ENCODE measurements at places on chromosomes 6 and 20. TPM values are rescaled to one million over a fixed set of nuclear protein-coding genes. Genes with fewer than 3 reads are reported as not detected.

The TMEM200A gene
- 8.9 TPM for total RNA-seq

The HDGFL1 gene
- total RNA-seq: not detected

- DNase-seq: no peak
Observed at GRCh38 chr6:157982563-157983405, 1.1 kb downstream of the SYNJ2 start.

- DNase-seq: no peak
Observed at GRCh38 chr20:46302106-46302505, 6.2 kb downstream of the CDH22 start.

DNA sequence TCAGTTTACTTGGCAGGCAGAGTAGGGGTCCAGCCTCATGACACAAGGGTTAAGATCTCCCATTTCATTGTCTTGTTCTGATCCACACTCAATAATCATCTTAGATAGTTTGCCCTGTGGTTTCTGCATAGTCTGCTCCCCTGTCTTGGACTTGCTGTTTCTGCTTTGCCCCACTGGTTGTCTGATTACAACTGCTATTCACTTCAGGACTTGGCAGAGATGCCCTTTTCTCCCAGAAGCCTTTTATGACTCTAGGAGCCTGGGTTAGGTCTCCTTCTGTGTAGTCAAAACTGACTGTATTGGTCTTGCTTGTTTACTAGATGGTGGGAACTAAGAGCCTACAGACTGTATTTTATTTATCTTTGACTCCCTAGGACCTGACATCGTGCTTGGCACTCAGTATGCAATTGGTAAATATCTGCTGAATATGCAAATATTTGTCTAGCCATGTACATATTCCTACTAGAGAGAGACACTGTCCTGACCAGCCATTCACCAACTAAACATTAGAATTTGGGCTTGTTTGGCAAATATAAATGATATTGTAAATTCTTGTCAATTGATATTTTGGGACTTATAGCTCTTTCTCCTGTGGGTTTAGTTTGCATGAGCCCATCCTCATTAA is 165.9 kb upstream of the KCNK16 start:
- DNase-seq: no peak

DNA sequence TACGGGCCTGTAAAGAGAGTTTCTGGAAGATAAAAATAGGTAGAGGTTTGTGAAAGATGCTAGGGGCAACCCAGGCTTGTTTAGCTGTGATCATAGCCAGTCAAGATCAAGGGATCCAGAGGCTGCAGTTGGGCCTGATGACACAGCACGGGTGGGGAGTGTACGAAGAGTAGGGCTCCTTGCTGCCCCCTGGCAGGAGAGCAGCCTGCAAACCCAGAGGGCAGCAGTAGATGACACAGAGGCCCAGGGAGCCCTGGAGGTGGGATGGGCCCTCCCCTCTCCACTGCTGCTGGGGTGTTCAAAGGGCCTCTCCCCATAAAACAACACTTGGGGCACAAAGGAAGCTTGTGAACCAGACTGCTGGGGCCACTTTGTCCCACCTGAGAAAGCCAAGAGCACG is 47.2 kb downstream of the VEGFA start:
- no peak for DNase-seq

GRCh38 chr6:64737418-64737817 is 969.6 kb downstream of the EYS start:
- DNase-seq: no peak

DNA sequence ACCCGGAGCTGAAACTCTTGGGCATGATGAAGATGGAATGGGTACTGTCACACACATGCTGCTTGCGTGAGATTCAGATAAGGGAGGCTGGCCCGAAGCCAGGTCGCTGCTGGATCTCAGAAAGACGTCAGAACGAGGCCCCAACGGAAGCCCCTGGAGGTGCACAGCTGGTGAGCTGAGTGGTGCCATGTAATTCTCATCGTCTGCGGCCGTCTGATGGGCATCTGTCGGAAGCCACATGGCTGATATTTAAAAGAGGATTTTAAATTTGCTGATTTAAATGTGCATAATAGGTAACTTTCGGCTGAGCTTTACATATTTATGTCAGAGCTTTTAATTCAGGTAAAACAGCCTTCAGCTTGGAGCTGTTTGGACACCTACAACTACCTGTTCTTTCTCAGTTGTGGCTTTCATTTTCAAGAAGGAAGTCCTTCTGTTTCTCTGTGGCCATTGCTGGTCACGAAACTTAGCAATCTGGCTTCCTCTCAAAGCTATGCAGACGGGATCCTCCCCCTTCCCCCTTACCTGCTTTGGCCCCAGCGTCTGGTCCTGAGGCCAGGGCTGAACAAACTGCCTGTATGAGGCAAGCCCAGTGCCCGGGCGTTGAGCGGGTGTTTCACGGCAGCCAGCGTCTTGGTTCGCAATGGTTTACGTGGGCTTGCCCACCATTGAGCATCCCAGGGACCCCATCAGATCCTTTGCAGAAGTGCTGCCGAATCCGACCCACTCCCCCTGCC is 9.2 kb downstream of the SLCO4A1 start:
- DNase-seq: no peak

DNA sequence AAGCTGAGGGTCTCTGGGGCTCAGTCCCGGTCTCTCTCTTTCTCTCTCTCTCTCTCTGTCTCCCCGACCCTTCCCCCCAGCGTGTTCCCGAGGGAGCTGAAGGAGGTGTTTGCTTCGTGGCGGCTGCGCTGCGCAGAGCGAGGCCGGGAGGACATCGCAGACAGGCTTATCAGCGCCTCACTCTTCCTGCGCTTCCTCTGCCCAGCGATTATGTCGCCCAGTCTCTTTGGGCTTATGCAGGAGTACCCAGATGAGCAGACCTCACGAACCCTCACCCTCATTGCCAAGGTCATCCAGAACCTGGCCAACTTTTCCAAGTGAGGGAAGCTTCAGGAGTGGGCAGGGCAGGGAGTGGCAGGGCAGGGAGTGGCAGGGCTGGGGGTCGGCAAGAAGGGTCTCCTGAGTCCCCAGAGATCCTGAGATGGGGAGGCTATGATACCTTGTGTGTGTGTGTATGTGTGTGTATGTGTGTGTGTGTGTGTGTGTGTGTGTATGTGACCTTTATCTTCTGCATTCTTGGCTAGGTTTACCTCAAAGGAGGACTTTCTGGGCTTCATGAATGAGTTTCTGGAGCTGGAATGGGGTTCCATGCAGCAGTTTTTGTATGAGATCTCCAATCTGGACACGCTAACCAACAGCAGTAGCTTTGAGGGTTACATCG is 13.6 kb upstream of the ZBTB9 start:
- DNase-seq: no peak

GRCh38 chr6:142566628-142567396 is 265.0 kb downstream of the ADGRG6 start:
- no peak for DNase-seq

- peak; percentile 66 for DNase-seq
Observed at GRCh38 chr20:35776513-35777101, 4.8 kb downstream of the PHF20 start.

GRCh38 chr20:45951925-45952834 is 17.7 kb downstream of the PCIF1 start:
- no peak for DNase-seq

The CNKSR3 gene
- total RNA-seq: 41.2 TPM

GRCh38 chr20:17615645-17616479 is 46.0 kb downstream of the DSTN start:
- DNase-seq: peak; percentile 74

GRCh38 chr20:32124916-32125454 is 15.5 kb downstream of the TM9SF4 start:
- DNase-seq: no peak

DNA sequence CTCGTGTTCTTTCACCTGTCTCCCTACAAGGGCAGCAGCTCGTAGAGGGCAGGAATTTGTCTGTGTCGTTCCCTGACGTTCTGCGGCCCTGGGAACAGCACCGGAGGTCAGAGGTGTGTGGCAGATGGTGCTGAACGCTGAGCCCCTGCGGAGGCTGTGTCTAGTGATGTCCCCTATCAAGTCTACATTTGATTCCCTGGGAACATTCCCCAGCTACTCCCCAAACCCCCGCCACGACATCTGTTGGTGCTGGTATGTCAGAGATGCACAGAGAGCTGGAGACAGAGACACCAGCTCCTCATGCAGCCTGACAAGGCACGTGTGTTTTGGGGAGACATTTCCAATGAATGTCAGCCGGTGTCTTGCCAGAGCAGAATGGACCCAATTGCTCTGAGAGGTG is 7.7 kb downstream of the PMEPA1 start:
- no peak for DNase-seq

- DNase-seq: peak; percentile 27
Observed at GRCh38 chr20:848193-848592, 14.7 kb downstream of the FAM110A start.

DNA sequence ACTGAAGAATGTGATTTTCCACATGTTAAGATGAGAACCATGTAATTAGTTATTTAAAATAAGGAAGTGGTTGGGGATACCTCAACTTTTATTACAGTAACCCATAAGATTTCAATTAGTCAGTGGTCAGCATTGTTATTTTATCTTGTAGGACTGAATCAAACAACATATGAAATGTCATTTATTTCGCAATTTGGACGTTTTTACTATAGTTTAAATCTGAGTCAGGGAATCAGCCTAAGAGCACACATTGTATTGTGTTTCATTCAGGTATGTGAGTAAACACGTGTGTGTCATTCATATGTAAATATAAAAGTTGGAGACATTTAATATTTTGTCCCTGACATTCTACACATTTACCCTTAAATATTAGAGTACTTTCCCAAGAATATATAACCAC is 1418.7 kb downstream of the GRIK2 start:
- DNase-seq: no peak

The CFB gene
- total RNA-seq: 56.7 TPM

DNA sequence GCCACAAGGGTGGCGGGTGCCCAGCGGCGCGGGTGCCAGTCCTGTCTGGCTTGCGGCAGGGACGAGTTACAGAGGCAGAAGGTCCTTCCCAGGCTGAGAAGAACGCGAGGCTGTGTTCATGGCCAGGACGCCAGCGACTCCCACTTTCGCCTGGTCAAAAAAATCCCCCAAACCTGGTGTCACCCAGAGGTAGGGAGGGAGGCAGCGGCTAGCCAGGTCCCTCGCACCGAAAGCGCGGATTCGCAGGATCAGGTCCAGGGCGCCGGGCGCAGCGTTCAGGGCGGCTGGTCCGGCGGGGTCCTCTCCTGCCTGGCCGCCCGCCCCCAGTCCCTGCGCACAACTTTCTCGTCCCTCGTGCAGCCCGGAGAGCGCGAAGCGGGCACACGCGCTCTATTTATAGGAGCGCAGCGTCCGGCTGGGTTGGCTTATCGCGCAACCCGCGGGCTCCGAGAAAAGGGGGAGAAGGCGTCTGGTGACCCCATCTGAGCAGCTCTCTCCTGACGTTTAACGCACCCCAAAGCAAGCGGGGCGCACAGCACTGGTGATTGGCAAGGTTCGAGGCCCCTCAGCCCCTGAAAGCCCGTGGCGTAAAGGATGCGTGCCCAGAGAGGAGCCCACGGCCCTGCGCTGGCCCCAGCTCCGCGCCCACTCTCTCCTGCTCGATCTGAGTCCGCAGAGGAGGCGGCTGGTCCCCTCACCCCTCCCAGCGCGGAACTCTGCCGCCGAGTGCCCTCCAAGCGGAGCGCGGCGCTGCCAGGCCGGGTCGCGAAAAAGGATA is 519 bp downstream of the CBLN4 start:
- DNase-seq: no peak

- DNase-seq: no peak
Observed at GRCh38 chr6:150420926-150421325, 52.1 kb downstream of the IYD start.

GRCh38 chr6:42095094-42095493 is 44.8 kb downstream of the TAF8 start:
- no peak for DNase-seq

DNA sequence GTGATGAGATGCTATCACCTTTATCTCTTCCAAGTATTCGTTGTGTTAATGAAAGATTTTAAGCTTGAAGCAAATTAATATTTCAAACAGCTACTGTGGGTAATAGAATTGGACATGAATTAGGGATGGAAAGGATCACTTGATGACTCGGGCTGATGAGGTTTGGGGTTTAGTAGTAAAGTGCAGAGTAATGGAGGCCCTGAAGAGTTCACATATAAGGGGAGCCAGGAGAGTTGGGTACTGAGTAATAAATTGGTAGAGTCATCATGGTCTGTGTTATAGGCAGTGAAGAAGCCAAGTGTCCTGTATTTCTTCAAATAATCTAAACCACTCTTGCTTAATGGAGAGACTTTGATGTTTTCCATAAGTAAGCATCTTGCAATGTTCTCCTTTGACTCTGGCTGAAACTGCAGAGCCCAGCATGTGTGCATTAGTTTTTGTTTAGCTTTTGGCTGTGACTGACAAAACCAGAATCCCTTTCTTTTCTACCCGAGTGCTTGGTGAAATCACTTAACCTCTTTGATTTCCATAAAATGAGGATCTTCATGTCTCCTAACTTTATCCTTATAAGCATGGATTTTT is 57.6 kb downstream of the L3MBTL3 start:
- no peak for DNase-seq

GRCh38 chr6:139154881-139155547 is 20.1 kb downstream of the HECA start:
- DNase-seq: no peak

DNA sequence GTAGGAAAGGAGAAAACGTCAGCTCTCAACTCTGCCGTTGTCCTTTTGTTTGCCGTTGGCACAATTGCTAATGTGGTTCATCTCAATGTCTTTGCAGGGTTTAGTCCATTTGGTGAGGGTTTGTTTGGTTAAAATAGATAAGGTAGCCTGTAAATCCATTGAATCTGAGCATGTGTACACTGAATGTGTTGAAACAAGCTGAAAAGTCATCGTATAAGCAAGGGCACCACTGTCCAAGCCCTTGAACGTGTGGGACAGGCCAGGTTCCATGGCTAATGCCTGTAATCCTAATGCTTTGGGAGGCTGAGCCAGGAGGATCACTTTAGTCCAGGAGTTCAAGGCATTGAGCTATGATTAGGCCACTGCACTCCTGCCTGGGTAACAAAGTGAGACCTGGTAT is 224.7 kb upstream of the PLCB4 start:
- DNase-seq: no peak

GRCh38 chr20:35318502-35319157 is 26.4 kb upstream of the FAM83C start:
- no peak for DNase-seq

The PRICKLE4 gene
- total RNA-seq: 8.8 TPM

The TNNC2 gene
- not detected for total RNA-seq

The SS18L1 gene
- total RNA-seq: 12.1 TPM

DNA sequence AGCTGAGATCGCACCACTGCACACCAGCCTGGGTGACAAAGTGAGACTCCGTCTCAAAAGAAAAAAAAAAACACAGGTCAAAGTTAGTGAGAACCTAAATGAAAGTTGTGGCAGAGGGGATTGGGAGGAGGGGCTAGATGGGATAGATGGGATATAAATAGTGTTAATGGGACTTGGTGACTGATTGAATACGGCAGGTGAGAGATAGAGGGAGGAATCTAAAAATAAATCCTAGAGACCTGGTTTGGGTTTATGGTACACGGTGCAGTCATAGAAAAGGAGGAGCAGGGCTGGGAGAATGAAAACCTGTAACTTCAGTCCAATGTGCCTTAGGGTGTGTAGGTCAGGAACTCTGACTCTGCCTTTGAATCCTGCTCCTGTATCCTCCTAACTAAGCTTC is 25.0 kb upstream of the DEK start:
- DNase-seq: no peak

The PACSIN1 gene
- 0.10 TPM for total RNA-seq

Data from aorta (tissue), 5 donors.